NB4 (cell line): ENCODE measurements at places on chromosomes 2 and 18.

DNA sequence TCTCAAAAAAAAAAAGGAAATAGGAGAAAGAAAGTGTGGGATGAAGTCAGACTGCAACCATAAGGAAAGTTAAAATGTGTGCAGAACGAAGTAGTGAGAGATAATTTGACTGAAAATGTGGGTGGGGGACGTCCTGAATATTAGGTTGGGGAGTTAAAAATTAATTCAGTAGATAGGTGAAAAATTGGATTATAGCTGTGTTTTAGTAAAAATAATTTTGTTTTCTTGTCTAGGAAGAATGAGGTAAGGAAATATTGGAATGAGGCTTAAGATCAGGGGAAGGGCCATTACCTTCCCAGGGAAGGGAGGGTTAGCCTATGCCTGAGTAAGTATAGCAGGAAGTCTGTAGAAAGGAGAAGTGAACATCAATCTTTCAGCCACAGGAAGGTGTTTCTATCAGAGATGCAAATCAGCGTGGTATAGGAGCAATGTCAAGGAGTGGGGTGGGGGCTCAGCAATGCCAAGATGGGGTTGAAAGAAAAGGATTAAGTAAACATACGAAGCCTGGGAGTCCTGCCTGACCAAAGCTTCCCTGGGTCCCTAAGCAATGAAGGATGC is 250.9 kb downstream of the PIEZO2 start:
- DNase-seq, result no peak

GRCh38 chr2:63992061-63992685 is 27.1 kb downstream of the VPS54 start:
- no peak for DNase-seq

GRCh38 chr2:217215877-217216276 is 356.0 kb upstream of the TNP1 start:
- DNase-seq, result no peak

GRCh38 chr2:381941-382727 is 94.2 kb upstream of the ALKAL2 start:
- no peak for DNase-seq
